Left renal cortex interstitium (tissue), 4 donors: ENCODE measurements at places on chromosomes 16 and 17.
A peak's percentile ranks its signal among the peaks of the same experiment; 100 is the strongest.

- no peak for DNase-seq
These were observed 160.6 kb downstream of the PRKCB start for GRCh38 chr16:23996258-23996955.

DNA sequence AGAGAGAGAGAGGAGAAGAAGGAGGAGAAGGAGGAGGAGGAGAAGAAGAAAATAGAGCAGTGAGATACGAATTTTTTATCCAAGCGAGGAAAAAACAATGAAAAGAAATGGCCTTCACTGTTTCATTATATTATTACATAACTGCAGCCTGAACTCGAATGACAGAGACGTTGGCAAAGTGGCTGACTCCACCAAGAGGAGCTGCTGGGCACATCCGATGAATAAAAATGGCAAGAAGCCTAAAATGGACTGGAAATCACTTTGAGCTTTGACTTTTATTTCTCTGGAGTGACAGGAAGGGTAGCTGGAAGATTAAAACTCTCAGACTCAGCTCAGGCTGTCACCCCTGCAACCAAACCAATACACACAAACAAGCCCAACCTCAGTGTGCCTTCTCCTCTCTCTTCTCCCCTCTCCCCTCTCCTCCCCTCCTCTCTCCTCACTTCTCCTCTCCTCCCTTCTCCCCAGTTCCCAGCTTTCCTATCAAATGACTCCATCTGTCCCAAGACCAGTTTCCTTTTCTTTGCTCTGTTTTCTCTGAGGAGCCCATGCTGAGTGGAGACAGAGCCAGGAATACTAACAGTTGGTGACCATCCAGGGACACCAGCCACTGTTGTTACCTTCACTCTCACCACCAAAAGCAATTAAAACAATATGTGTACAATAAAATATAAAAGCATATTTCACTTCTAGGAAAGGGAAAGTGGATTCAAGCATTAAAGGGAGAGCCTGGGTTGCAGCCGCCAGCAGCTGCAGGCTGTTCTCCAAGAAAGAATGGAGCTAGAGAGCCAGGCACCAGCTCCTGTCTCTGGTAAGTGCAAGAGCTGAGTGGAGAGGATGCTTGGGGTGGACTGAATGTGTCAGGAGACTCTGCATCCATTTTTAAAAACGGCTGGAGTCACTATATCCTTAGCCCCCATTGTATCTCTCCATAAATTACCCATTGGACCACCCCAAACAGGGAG, 51.2 kb downstream of the SOX9 start:
- no peak for DNase-seq

DNA sequence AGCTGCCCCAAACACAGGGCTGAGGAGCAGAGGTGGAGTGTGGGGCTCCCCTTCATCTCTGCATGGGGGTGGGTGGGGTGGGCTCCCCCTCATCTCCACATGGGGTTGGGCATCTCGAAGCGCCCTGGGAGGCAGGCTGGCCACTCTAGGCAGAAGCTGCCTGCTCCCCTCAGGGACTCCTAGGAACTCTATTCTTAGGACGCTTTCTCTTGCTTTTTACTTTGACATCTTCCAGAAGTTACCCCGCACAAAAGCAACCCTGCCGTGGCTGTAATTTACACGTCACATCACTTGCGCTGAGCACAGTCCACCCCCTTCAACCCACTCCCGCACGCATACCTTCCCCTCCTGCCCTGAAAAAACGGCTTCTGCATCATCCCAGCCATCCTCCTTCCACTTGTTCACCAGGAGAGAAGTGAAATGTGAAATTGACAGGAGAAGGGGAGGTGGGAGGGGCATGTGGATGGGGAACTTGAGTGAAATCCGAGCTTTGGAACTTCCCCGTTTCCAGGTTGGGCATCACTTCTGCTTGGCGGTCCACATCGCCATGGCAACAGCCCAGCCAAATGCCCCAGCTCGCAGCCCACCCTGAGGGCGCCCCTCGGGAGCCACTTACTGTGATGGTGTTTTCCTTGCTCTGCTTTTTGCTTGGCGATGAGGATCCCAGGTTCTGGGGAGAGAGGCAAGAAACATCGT, 53.7 kb upstream of the RCVRN start:
- DNase-seq: no peak

- DNase-seq: no peak
These were observed 47.8 kb downstream of the ANKRD11 start for GRCh38 chr16:89442588-89442987.

- no peak for DNase-seq
These were observed 33.4 kb downstream of the SOX8 start for GRCh38 chr16:1014771-1015495.

DNA sequence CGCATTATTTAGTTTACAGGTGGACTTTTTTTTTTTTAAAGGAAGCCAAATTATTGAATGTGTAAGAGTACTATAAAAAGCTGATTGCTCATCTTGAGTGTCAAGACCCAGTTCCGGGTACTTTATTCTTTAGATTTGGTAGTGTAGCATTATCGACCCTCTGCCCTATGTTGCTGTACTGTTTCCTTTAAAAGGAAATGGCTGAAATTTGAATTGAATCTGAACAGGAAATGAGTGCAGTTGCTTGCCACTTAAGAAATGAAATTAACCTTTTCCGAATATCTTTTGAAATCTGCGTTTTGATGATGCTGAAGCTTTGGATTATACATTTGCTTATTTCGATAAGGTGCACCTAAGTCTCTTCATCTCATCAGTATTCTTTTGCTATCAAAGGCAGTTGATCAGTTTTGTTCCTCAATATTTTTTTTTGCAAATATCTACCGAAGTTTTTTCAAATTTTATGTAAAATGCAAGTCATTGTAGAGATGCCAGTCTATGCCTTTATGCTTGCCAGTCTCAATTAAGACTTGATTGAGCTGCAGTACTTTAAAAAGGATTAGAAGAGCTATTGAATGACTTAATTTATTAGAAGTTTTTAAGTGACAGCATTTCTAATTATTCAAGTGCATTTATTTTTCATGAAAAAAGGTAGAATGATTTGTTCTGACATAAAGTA, 1.8 kb downstream of the GGNBP2 start:
- no peak for DNase-seq

GRCh38 chr17:65638221-65638975, 77.0 kb upstream of the AXIN2 start:
- DNase-seq: no peak

DNA sequence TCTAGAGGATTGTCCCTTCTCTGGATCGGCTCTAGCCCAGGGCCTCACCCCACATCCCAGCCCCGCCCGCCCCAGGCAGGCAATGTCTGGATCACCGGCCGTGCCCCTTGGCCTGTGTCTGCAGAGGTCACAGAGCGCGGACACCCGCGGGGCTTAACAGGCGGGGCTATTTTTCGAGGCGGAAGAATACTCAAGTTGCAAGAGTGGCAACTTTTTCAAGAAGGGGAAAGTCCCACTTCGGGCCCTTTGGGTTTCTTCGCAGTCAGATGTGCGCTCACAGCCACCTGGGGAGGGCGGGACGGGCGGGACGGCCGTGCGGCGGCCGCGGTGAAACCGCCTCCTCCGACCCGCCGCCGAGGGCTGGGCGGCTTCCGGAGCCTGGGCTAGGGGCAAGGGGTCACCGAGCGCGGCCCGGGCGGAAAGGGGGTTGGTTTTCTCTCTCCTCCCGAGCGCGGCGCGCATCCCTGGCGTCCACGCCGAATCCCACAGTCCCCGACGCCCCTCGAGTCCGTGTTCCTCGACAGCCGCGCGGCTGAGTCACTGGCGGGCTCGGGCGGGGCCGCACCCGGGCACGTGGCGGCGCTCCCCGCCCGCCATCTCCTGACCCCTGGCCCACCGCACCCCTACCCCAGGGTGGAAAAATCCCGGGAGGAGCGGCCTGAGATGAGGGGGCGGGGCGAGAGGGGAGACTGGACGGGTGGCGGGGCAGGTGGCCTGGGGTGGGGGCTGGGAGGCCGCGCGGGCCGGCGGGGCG, 1.2 kb upstream of the PFN1 start:
- no peak for DNase-seq

GRCh38 chr17:28385037-28385400, 13.5 kb downstream of the SARM1 start:
- no peak for DNase-seq

DNA sequence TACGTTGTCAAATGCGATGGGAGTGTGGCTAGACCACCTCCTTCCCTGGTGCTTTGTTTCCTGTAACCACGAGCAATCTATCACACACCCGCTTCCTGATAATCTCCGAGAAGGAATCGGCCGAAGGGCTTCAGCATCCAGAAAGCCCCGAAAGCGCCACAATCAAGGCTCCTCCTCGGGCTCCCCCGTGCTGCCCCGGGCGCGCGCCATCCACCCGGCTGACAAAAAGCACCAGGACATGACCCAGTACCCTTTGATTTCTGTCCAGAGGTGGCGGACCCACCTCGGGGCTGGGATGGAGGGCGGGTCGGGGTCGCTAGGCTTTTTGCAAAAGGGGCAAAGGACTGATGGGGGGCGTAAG, 743 bp upstream of the ARMC7 start:
- no peak for DNase-seq

GRCh38 chr17:18205861-18206260, 19.6 kb upstream of the LLGL1 start:
- no peak for DNase-seq

GRCh38 chr16:4139968-4140367, 23.7 kb upstream of the ADCY9 start:
- DNase-seq: no peak

DNA sequence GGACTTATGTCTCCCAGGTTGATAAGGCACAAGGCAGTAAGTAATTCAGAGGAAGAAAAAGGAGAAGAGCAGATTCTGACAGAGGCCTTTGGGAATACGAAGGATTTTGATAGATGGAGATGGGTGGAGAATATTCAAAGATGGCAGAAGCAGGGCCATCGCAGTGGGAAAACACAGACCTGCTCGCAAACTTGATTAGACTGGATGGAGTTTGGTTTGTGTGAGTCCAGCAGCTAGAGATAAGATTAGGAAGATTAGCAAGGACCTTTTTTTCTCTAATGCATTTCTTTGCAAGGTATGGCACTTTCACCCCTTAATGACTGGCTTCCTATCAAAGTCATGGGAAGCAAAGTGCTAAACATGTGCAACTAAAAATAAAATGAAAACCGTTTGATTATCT, 196.7 kb downstream of the FTO start:
- DNase-seq: no peak

DNA sequence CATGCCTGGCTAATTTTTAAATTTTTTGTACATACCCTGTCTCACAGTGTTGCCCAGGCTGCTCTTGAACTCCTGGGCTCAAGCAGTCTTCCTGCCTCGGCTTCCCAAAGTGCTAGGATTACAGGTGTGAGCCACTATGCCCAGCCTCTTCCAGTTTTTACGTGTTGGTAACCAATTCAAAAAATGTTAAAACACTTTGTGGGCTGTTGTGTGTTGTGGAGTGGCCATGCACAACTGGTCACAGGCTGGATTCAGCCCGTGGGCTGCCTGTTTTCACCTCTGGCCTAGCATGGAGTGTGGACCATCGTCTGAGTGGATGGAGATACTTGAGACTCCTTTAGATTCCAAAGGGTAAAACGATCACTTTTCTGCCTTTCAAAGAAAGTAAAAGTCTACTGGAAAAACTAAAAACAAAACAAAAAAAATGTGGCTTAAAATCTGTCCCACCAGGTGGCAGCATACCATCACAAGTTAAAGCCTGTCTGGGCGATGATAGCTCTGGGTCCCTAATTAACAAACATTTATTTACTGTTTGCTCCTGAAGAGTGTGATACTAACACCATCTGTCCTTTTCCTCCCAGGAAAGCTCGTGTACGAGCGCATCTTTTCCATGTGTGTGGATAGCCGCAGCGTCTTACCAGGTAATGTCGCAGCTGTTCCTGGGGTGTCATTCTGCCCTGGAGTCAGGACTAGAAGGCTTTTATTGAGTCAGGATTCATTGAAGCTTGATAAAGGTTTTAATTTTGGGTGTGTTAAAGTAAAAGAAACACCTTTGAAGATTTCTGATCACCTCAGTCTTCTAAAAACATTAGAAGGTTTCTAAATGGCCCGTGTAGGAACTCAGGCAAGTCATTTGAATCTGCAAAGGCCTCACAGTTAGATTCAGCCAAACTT, 45.8 kb downstream of the VPS35L start:
- DNase-seq: peak; percentile 34

GRCh38 chr17:4594931-4595684, 10.8 kb downstream of the SMTNL2 start:
- no peak for DNase-seq

GRCh38 chr16:4317532-4318450, 1.9 kb downstream of the GLIS2 start:
- DNase-seq: no peak

- no peak for DNase-seq
These were observed 128.7 kb downstream of the XYLT1 start for GRCh38 chr16:17342031-17342430.

DNA sequence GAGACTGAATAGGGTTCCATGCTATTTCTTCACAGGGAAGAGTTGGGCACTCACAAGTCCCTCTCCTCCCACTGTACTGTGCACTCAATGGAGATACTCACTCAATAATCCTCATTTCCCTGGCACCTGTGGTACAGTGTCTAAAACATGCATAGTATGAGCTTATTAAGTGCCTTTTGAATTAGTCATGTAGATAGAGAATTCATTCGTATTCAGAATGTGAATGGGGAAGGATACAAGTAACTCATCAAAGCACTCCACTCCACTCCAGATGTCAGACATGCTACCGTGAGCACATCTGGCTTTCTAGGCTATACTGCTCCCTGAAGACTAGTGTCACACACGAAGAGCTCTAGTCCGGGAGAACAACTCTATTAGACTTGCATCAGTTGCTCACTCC, 6.3 kb downstream of the C17orf75 start:
- DNase-seq: no peak

DNA sequence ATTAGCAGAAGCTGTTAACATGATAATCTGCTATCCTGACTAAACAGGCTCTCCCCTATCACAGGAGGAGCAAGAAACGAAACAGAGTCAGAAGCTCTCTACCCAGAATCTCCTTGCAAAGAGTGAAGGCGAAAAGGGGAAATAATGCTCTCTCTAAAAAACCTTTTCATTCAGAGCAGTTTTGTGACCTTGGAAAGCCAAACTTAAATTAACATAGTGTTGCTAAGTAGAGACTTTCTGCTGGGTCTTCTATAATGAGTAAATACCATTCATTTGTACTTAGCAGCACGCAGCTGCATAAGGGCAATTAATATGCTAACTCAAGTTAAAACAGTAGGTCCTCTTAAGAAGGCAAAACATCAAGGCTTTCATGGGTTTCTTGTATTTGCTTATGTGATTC, 101.7 kb upstream of the GPR139 start:
- DNase-seq: no peak

- no peak for DNase-seq
These were observed 11.9 kb upstream of the GLIS2 start for GRCh38 chr16:4303973-4304372.

DNA sequence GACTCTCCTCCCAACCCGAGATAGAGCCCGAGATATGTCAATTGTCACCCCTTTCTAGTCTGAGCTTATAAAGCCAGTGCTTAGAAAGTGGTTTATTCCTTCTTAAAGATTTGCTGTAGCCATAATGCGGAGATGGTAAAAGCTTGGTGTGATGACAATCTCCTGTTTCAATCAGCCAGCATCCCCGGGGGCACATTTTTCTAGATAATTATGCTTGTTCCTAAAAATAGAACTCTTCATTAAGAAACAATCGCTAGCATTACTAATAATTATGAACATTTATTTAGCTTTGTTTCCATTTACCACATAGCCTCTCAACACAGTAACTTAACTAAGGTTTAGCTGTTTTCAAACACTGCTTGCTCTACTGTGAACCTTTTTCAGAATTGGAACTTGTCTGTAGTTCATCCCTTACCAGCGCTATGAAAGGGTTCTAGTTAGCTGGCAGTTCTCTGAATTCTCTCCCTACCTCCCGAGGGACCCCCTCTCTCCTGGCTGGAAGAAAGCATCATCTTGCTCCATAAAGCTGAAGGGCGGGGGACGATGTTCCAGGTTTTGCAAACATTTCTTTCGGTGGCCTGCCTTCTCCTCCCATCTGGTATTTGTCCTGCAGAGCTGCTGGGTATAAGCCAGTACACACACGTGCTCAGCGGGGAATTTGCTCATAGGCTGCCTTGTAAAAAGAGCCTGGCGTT, 922 bp upstream of the MRPL58 start:
- no peak for DNase-seq
